ENCODE measurements at places on chromosomes 7 and 10. TPM values are rescaled to one million over a fixed set of nuclear protein-coding genes. Genes with fewer than 3 reads are reported as not detected.

The AKR1C8 gene
- total RNA-seq = 1.4 TPM

The DOCK1 gene
- 0.73 TPM for total RNA-seq

The DMTF1 gene
- 115 TPM for total RNA-seq

The NXPH1 gene
- not detected for total RNA-seq

The ITIH2 gene
- not detected for total RNA-seq

The PHYH gene
- 10.2 TPM for total RNA-seq

The CALML3 gene
- total RNA-seq = not detected

The DYNC1I1 gene
- total RNA-seq = not detected

The GNAI1 gene
- 0.66 TPM for total RNA-seq

The CTTNBP2 gene
- not detected for total RNA-seq

The LIPJ gene
- total RNA-seq = not detected

The LRRC4 gene
- total RNA-seq = not detected

The TRIM50 gene
- total RNA-seq = not detected

The SPDYE6 gene
- total RNA-seq = not detected

The BTBD16 gene
- total RNA-seq = not detected

Measured in T-helper 1 cell treated with Interleukin-12 subunit alpha and Interleukin-12 subunit beta and Interleukin-4 antibody, amounts not matched to agents 30 ng/mL and 1 ng/mL, for 36 hours (primary cell).